ENCODE measurements at places on chromosomes 2 and 18.
A peak's percentile ranks its signal among the peaks of the same experiment; 100 is the strongest.

GRCh38 chr2:206698811-206699210 is 19.4 kb downstream of the DYTN start:
- DNase-seq, result no peak

DNA sequence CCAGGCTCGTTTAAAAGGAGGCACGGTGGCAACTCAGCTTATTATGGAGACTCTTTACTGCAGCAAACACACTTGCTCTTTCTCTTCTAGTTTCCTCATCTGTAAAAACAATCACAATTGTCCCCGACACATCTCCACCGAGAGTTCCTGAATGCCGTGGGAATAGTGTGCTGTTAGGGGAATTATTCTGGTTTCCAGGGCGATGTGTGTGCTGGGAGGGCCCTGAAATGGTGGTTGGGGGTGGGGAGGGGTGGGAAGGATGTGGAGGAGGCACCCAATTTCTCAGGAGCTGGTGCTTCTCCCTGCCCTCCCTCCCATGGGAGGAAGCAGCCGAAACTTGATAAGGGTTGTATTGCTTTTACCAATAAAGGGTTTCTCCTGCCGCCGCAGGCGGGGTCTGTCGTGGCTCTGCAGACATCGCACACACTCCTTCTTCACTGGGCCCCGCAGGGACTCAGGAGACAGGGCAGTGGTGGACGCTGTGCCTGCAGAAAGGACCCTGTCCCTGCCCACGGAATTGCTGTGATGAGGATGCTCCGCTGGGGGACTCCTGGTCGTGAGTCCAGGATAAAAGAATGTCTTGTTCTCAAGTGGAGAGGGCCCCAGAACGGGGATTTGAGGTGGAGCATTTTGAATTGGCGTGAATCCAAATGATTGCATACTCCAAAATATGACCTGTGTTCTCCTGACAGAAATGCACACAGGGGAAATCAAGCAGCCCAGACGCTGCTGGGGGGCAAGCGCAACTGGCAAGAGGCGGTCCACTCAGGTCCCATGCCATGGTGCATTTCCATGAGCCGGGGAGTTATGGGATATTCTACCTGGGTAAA is 119.2 kb downstream of the ACKR3 start:
- no peak for DNase-seq

- DNase-seq, result no peak
Observed at GRCh38 chr2:32614084-32614483, 13.8 kb upstream of the TTC27 start.

GRCh38 chr2:135916207-135916606 is 40.0 kb upstream of the MCM6 start:
- DNase-seq, result peak; percentile 55

- DNase-seq, result no peak
Observed at GRCh38 chr2:39549718-39550464, 112.8 kb upstream of the MAP4K3 start.

GRCh38 chr2:12923907-12924610 is 207.3 kb downstream of the TRIB2 start:
- DNase-seq, result no peak

DNA sequence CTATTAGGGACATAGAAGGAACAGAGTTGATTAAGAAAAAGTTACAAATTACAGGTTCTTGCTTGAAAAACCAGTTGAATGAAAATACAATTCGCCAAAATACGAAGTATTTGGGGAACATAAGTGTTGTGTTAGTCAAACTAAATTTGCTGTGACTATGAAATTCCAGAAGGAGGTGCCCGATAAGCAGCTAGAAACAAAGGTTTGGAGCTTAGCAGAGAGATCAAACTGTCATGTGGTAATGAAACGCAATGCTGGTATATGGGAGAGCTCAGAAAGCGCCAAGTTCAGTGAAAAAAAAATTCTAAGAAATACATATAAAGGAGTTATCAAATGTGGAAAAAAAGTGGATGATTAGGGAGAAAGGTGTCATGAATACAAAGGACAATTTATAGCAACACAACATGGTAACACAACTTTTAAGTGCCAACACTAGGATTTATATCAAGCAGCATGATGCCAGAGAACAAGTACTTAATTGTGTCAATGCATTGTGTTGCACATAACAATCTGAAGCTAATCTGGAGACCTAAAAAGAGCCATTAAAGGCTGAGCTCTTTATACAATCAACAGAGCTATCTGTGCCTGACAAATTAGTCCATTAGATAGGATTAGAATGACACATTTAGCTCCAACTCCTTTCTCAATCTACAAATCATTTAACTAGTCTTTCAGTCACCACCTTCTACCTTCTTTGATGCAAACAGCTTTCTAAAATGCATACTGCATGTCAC is 31.2 kb downstream of the SMAD2 start:
- DNase-seq, result no peak

DNA sequence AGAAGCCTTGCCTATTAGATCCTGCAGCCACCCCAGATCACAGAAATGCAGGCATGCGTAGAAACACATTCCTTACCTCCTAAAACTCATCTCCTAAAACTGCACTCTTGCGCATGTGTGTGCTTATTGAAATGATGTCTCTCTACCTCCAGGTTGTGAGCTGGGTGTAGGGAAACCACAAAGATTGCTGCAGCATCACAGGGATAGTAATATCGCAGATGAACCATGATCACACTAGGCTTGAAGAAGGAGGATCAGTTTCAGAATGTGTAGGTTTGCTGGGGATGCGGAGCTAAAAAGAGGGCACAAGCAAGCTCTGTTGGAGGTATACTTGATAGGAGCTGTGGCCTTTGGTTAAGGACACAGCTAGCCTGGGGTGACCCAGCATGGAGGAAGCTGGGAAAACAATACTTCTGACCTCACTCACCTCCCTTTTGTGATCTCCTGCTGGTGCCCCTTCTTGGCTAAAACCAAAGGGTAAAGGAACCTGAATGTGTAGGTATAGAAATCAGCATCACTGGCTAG is 118.8 kb downstream of the SETBP1 start:
- DNase-seq, result no peak

DNA sequence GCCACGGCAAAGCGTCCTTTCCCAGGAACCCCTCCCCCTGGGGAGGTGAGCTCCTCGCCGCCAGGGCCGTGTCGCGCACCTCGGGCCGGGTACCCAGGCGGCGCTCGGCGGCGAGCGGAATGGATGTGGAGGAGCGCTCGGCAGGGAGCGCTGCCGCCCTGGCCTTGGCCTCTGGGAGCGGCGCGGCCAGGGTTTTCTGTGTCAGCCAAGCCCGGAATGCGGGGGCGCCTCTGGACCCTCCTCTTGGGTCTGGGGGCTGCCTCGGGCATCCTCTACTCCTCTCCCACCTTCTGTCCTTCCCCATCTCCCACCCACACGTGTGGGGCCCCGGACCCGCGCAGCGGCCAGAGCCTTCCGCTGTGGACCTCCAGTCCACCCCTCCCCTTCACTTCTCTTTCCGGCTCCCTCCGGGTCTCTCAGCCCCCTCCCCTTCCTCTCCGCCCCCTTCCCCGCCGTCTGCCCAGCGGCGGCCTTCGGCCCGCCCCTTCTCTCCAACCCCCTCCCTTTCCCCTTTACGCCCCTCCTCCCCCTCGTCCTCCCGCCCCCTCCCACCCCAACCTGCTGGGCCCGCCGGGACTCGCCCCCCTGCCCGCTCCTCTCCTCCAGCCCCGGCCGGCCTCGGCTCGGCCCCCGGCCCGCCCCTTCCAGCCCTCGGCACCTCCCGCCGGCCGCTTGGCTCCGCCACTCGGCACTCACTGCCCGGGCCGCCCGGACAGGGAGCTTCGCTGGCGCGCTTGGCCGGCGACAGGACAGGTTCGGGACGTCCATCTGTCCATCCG is at the start of gene MERTK:
TSS of gene MERTK (plus strand) at position 684 of the 779 bp plus-strand sequence. CDS start 129 bp downstream, outside the sequence.
- DNase-seq, result peak; percentile 90

GRCh38 chr18:59008302-59008974 is 131.2 kb upstream of the SEC11C start:
- no peak for DNase-seq

GRCh38 chr2:16394986-16395550 is 270.6 kb downstream of the CYRIA start:
- no peak for DNase-seq

DNA sequence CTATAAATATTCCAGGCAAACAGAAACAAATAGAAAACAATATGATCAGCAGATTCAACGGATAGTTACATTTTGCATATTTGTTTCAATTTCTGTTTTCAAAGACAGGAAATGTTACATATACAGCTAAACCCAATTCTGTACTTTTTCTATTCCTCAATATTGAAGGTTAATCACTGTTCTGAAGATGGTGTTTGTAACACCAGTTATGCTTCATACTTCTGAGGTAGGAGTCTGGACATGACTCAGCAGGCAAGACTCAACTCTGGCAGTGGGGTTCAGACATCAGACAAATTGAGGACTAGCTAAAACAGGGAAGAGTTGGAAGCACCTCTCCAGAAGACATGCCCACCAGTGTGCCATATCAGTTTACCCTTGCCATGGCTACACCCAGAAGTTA is 16.6 kb downstream of the SERPINB13 start:
- no peak for DNase-seq

DNA sequence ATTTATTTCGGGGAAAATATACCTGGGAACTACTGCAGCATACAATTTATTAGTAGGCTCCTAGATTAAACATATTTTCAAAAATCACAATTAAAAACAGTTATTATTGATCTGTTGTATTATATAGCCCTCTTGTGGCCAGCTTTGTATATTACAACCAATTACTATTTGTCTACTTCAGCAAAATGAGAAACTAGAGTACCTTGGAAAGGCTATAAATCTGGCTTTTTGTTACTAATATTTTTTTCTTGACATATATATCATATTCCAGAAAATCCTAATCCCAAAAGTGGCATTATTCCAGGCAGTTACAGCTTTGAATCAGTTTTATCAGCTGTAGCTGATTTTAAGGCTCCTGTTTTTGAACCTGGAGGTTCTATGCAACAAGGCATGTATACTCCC is 101.2 kb downstream of the UBR3 start:
- DNase-seq, result peak; percentile 21

DNA sequence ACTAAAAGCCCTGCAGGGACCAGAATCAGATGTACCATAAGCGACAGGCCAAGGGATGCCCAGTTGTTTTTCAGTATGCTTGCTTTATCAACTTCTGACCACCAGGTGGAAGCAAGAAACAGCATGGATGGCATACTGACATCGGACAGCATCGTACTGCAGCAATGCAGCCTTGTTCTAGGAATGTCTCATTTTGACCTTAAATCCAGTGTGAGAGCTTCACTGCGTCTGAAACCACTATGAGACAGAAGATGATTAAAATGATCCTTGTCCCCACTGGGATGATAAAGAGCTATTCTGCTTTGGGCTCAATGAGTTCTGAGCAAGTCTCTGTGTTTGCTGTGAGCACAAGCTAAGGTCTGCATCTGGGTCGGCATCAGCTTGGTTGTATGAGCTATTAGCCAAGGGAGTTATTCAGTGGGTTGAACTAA is 54.3 kb downstream of the CDK15 start:
- peak; percentile 84 for DNase-seq

DNA sequence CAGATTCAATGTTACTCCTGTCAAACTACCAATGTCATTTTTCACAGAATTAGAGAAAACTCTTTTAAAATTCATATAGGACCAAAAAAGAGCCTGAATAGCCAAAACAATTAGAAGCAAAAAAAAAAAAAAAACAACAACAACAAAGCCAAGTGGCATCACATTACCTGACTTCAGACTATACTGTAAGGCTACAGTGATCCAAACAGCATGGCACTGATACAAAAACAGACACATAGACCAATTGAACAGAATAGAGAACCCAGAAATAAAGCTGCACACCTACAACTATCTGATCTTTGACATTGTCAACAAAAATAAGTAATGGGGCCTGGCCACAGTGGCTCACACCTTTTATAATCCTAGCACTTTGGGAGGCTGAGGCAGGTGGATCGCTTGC is 53.2 kb downstream of the TAF4B start:
- DNase-seq, result no peak

DNA sequence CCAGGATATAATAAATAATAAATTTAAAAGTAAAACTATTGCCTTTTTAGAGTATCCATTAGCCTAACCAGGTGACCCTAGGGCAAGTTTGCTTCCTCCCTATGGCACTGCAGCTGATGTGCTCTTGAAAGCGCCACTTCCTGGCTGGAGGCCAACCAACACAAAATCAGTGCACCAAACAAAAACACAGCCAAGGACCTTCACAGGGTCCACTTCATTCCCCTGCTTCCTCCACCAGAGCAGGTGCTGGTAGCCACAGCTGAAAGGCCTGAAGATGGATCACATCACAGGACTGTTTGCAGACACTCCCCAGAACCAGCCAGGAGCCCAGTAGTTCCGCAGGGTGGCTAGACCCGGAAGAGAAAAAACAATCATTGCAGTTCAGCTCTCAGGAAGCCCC is 108.8 kb downstream of the TWIST2 start:
- no peak for DNase-seq

DNA sequence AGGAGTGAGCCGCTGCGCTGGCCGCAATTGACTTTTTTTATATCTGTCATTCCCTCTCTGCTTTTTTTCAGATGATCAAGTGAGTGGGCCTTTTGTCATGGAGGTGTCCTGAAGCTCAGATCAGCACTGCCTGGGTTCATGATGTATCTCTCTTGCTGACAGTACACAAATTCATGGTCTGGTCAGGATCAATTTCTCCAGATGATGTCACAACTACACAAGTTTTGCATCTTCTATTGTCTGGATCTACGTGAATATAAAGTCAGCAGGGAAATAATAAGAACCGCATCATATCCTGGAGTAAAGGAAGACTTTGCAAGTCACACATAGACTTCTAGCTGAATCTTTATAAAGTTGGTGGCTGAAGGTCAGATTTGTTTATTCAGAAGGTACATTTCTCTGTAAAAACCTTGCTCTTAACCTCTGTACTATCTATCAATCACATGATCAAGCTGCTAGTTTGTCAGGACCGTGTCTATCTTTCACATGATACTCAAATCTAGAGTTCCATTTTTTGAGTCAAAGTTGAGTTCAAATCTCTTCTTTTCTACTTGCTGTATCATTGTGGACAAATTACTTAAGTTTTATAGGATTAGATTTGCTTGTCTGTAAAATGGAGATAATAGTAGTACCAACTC is 13.1 kb upstream of the CD28 start:
- DNase-seq, result no peak

DNA sequence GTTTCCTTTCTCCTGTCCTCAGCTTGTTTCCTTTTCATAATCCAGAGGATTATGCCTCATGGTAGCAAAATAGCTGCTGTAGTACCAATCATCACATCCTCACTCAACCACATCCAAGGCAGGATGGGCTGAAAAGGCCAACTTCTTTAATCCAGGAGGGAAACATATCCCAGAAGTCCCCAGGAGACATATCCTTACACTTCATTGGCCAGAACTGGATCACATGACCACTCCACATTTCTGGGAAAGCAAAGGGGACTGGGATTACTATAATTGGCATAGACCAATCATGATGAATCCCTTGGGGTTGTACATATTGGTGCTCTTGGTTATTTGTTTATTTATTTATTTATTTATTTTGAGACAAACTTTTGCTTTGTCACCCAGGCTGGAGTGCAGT is 54.0 kb upstream of the LYPD6B start:
- DNase-seq, result no peak

GRCh38 chr2:89833780-89834117 is 1142.3 kb downstream of the RPIA start:
- no peak for DNase-seq

GRCh38 chr2:109726379-109727270 is 67.5 kb upstream of the RGPD5 start:
- no peak for DNase-seq

- no peak for DNase-seq
Observed at GRCh38 chr2:215602997-215603396, 167.1 kb upstream of the FN1 start.
